ENCODE measurements at places on chromosomes 6 and 20.

GRCh38 chr6:140677781-140678528 lies 1303.5 kb upstream of the CITED2 start:
- no peak for DNase-seq

DNA sequence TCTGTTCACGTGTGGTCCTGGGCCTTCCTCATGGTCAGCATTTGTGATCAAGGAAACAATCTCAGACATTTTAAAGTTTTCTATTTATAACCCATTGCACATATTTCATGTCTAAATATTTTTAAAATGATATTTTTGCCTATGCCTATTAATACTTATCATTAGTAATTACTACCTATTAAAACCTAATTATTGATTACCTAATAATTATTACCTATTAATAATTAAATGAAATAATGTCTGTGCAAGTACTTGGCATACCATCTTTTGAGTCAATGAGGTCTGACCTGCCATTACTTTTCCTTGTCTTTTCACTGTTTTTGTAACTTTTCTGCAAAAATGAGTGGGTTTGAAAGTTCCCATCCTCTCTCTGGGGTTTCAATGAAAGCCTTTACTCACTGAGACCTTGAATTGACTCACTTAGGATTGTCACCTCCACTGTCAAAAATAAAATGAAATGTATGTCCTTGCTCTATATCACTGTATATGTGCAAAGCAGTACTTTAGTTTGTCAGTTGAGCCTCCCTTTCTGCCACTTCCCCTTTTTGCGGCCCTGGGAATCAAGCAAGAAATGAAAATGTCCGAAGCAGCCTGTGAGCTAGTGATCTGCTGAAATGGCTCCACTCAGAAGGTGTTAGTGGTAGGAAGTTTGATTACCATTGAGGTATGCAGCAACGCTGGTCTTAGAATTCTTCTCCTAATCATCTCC lies 87.8 kb downstream of the L3MBTL3 start:
- no peak for DNase-seq

DNA sequence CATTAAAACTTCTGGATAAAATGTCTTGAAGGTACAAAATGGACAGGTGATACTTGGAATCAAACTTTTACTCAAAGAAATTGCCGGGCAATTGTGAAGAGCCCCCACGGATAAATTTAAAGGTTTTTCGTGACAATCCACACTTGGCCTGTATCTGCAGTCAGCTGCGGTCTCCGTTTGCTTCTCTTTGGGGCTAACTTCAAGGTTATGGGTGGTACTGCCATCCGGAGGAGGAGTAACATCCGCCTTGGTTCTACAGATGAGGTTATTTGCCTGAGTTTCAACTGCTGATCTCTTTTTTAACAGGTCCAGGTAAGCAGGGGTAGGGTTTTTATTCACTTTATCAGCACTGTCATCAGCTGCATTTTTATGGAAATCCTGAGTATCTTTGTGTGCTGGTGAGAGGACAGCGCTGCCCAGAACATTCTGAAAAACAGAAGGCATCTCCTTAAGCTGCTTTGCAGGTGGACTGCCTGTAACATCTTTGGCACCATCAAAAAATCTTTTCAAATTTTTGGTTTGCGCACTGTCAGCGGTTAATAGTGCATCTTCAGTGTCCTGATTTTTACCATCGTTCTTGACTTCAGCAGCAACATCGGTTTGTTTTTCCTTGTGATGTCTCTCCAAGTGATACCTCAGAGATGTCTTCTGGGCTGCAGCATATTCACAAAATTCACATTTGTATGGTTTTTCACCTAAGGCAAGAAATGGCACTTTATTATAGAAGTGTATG lies 16.9 kb downstream of the ZNF217 start:
- no peak for DNase-seq

- no peak for DNase-seq
Observed at GRCh38 chr6:64672131-64672530, 1034.9 kb downstream of the EYS start.

DNA sequence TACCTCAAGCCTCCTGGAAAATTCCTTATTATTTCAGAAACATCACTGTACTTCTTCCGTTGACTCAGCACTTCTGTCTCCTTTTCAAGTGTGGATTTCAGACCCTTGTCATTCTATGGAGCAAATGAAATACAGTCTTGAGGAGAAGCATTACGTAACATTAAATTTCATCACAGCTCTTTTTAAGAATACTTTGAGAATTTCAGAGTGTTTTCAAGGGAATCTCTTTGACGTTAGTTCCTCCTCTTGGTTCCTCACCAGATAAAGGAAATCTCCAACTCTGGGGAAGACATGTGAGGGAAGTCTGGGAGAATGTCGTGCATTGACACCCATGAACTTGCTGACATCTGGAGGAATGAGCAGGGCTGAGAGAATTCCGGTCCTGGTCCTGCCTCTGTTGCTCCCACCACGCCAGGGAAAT lies 32.3 kb downstream of the UST start:
- DNase-seq: no peak

DNA sequence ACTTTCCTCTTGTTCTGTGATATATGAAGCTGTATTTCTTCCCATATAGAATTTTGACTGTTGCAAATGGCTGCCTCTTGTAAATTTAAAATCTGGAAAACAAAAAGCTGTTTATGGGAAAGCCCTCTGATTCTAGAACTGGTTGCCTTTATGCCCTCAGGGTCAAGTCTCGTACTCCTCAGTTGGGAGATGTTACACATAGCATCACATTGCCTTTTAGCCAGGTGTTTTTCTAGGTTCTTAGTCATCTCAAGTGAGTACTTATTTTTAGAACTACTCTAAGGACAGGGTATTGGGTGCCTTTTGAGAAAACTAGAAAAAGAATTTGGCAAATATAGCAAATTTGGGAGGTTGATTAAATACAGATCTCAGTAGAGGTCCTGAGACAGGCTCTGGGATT lies 58.5 kb downstream of the ANKS1A start:
- DNase-seq: no peak

- DNase-seq: no peak
Observed at GRCh38 chr6:14734416-14735340, 511.2 kb upstream of the JARID2 start.

DNA sequence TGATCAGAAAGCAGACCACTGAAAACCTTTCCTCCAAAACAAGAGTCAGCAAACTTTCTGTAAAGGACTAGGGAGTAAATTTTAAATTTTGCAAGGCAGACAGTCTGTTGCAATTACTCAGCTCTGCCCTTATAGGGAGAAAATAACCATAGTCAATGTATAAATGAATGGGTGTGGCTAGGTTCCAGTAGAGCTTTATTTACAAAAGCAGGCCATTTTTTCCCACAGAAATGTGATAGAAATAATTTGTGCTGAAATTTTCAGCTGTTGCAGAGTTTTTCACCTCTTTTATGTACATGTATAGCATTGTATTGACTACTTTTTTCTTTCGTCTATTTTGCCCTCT lies 7.7 kb downstream of the AMD1 start:
- no peak for DNase-seq

GRCh38 chr6:87197547-87197946 lies 42.2 kb downstream of the ZNF292 start:
- no peak for DNase-seq

DNA sequence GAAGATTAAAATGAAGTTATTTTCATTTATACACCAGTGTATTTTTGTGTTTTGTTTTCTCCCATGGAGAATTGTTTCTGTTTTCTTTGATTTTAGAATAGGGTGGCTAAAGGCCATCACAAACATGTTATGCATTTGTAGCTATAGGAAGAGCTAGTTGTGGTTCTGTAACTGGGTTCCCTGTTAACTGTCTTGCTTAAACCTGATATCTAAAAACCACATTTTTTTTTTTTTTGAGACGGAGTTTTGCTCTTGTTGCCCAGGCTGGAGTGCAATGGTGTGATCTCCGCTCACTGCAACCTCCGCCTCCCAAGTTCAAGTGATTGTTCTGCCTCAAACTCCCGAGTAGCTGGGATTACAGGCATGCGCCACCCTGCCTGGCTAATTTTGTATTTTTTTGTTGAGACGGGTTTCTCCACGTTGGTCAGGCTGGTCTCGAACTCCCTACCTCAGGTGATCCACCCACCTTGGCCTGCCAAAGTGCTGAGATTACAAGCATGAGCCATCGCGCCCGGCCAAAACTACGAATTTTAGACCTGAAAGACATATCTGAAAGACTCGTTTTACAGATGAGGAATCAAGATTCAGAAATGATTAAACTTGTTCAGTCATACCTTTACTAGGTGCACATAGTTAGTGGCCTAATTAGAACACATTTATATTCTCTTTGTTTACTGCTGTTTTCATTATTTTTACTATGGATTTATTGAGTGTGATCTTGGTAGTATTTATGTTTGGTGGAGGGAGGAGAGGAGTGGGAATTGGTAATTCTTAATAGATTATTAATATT lies 18.0 kb downstream of the SCAF8 start:
- no peak for DNase-seq

GRCh38 chr6:91135406-91136103 lies 548.7 kb upstream of the MAP3K7 start:
- no peak for DNase-seq

GRCh38 chr20:41892031-41892430 lies 273.9 kb upstream of the CHD6 start:
- DNase-seq: no peak

DNA sequence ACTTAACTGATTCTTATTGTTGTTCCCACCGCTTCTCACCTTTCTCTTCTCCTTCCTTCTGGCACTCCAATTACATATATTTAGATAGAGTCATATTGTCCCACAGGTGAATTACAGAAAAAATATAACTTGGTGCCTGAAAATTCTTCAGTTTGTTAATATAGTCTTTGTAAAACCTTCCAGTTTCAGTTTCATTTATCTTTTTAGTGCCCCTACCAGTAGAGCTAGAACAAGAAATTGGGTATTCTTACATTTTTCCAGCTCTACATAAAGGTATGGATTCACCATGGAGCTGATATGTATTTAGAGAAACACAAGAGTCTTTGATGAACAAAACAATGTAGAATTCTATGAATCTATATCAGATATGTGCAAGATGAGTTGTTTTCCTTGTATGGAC lies 10.7 kb downstream of the MANEA start:
- DNase-seq: no peak

- no peak for DNase-seq
Observed at GRCh38 chr6:110800839-110801196, 14.5 kb downstream of the CDK19 start.

DNA sequence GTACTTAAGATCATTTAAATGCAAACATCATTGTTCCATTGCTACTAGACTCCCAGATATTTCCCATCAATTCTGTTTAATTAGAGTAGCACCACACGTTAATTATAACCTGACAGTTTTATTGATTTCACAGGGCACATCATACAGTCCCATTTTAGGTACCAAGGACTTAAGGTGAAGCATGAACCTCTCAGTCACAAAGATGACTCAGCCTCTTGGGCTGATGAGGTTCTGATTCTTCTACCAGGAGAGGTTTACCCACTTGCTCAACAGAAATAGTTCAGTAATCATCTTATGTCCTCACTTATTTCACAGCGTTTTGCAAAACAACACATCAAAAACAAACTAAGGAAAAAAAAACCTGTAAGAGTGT lies 98.5 kb downstream of the HIVEP2 start:
- no peak for DNase-seq

GRCh38 chr20:36658300-36658699 lies 12.3 kb upstream of the SLA2 start:
- DNase-seq: no peak

DNA sequence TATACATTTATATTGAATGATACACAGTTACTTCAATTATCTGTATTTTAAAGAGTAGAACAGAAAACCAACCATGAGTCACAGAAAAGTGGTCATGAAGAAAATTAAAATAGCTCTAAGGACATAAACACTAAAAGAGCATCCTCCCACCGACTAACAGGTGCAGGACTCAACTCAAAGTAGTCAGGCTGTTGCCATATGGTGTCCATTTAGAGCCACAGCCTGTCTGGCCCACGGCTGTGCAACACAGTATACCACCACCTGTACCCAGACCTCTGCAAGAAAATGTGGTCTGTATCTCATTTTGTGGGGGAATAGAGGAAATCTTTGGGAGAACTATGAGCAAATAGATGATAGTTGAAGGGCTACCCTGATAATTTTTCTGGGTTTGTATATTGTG lies 449.8 kb upstream of the RNF217 start:
- no peak for DNase-seq

- DNase-seq: no peak
Observed at GRCh38 chr6:138017166-138017757, 90.0 kb downstream of the PERP start.

DNA sequence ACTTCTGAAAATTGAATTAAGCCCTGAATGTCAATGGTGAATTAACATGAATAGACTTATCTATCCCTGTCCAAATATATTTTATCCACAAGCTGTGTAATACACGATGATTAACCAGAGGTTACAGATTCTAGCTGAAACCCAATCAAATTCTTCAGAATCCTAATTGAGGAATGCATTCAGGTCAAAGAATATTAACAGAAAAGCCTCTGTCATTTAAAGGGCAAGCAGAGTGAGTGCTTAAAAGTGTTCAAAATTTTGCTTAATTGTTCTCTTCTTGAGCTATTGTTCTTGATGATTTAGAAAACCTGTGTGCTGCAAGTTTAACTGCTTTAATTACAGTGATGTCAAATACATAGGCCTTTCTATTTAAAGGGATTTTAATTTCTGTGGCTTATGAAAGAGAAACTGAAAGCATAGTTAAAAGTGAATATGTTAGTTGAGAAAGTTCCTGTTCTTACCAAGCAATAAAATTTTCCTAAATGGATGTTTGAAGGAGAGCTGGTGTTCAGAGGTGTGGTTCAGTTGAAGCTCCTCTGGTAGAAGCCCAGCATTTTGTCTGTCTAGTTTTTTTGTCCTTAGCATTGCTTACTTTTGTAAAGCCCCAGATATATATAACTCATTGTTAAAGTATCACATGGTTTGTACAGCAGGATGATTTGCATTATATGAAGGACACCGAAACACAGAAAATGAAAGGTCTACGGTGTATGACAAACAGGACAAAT lies 466.3 kb upstream of the PLCB4 start:
- no peak for DNase-seq

GRCh38 chr20:46715292-46715756 lies 5.9 kb downstream of the SLC2A10 start:
- no peak for DNase-seq

GRCh38 chr6:157222201-157222981 lies 100.9 kb downstream of the TMEM242 start:
- no peak for DNase-seq

- no peak for DNase-seq
Observed at GRCh38 chr6:52363228-52363867, 1.4 kb downstream of the PAQR8 start.

DNA sequence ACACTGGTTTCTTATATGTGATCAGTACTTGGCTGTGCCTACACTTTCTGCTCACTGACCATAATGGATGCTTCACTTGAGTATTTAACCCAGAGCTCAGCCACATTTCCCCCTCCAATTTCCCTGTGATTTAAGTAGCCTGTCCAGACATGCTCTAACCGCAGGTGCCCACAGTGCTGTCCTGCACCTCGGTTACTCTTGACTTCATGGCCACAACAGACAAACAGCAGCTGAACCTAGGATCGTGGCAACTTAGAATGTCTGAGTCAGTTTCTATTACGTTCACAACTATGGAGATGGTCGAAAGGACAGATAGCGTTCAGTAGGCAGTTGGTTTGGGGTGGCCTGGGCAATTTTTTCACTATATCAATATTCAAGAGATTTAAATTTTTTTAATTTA lies 306.9 kb upstream of the SGK1 start:
- no peak for DNase-seq
